ENCODE measurements at places on chromosomes 12 and 14.
A peak's percentile ranks its signal among the peaks of the same experiment; 100 is the strongest.

DNA sequence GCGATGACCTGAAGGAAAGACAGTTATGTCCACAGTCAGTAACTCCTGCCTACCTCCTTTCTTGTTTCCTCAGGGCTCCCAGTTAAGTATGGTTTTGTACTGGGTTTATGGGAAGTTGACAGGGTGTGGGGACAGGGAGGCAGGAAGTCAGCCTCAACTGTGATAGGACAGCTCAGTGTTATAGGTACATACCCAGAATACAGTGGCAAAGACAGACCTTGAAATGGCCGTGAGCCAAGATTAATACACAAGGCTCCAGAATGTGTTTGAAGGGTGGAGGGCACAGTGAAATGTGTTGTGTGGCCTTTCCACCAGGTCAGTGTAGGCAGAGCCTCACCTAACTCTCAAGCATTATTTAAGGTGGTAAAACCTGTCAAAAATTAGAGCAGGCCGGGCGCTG, 4.6 kb upstream of the BIN2 start:
- DNase-seq = no peak

DNA sequence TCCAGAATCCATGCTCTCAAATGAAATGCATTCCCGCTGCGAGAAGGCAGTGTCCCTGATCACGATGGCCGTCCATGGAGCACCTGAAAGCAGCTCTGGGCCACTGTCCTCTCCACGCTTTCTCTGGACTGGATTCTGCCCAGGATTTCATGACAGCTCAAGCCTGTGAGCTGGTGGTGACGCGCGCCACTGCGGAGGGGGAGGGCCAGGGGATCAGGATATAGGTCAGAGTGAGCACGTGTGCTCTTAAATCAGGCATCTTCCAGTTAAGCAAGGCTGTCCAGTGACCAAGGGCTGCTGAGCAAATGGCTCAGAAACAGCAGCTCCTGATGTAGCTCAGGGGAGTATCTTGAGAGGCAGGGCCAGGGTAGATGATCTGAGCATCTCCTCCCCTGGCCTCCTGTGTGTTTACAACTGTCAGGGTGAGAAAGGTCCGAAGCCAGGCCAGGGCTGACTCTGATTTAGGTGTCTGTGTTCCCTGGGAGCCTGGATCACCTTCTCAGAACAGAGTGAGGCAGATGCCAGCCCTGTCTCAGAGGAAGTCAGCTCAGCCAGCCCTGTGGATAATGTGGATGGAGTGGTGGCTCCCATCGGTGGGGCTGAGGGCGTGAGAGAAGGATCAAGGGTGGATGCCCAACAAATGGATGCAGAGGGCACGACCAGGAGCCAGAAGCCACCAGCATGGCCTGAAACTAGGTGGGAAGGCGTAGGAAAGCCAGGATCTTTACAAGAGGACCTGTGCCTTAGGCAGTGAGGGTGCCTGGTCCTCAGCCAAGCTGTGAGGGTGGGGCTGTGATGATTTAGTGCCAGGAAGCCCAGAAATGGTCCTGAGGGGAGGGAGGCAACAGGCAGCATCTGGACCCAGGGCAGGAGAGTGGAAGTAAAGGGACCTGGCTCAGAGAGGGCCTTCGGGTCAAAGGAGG, 55.3 kb downstream of the ELK3 start:
- no peak for DNase-seq

DNA sequence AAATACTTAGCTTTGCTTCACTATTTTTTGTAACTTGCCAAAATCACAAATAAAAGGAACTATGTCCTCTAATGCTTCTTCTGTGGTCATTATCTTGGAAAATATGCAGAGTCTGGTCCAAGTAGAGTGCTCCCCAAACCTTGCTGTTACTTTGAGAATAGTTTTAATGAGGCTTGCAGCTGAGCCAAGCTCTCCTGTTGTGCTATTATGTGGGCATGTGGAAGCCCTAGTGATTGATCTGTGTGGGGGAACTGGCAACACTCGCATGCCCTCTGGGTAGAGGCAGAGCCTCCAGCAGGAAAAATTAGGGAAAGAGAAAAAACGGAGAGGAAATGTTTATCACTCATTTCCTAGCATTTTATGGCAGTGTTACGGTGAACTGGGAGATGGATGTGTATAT, 473.1 kb downstream of the EGLN3 start:
- DNase-seq = no peak

DNA sequence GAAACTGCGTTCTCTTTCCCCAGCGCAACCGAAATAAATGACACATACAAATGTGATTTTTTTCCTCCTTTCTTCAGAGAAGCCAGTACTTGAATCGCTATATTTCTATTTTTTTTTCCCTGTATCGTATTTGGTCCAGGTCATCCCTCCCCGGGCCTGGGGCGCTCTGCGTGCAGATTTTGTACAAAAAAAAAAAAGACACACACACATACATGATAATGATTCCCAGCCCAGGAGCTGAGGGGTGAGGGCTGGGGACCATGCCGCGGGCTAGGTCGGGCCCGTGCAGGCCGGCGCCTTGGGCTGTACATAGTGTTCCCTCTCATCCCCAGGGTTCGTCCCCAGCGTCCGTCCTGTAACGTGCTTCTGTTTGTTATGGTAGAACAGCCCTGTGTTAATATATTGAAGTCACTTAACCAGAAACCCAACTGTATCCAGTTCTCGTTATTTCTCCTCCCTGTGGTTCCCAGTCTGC, 3.0 kb downstream of the HOXC9 start:
- no peak for DNase-seq

GRCh38 chr12:50257236-50258166, 25.8 kb downstream of the LIMA1 start:
- no peak for DNase-seq

DNA sequence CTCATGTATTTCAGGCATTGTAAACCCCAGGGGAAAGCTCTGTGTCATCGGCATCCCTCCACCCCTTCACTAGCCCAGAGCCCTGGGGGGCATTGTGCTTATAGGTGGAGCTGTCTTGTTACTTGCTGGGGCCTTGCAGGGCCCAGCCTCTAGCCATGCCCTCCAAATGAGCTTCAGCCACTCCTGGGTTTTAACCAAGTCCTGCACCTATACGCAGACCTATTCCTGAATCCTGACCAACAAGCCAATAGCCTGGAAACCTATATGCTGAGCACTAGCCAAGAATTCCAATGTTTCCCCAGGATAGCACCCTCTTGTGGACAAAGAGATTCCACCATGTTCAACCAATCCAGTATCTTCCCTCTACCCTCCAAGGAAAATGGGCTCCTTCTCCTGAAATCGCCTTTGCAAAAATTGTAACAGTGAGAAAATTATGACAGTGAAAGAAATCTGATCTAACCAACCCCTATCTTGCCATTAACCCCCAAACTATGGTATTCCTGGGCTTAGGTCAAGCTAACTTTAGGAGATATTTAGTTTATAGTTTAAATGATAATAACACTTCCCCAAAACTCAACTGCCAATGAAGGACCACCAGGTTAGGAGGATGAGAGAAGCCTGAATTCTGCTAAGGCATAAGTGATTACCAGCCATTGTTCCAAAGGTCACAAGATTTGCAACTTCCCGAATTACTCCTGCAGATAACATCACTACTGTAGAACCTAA, 55.5 kb downstream of the TTC7B start:
- no peak for DNase-seq

GRCh38 chr12:115722181-115722580, 555.3 kb downstream of the MED13L start:
- DNase-seq = no peak

- DNase-seq = peak; percentile 60
Observed at GRCh38 chr12:126874427-126875026, 1392.4 kb upstream of the TMEM132C start.

GRCh38 chr12:15543347-15543746, 221.0 kb downstream of the PTPRO start:
- no peak for DNase-seq

DNA sequence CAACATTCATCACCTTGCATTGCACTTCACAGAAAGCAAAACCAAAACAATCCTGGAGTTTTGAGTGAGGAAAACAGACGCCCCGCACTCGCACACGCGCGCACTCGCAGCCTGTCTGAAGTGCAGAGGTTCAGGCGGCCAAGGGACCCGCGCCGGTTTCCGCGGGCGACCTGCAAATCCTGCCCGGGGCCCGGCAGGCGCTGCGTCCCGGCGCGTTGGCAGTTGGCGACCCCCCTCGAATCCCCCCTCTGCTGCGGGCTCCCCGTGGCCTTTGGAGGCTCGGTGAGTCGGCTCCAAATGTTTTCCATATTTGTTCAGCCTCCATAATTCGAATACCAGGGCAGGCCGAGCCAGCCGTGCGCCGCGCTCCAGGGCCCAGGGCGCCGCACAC, at the start of gene SSPN:
Gene SSPN (plus strand): TSS at position 324 of the 391 bp plus-strand sequence. CDS start 100 bp downstream, outside the sequence.
- DNase-seq = no peak

DNA sequence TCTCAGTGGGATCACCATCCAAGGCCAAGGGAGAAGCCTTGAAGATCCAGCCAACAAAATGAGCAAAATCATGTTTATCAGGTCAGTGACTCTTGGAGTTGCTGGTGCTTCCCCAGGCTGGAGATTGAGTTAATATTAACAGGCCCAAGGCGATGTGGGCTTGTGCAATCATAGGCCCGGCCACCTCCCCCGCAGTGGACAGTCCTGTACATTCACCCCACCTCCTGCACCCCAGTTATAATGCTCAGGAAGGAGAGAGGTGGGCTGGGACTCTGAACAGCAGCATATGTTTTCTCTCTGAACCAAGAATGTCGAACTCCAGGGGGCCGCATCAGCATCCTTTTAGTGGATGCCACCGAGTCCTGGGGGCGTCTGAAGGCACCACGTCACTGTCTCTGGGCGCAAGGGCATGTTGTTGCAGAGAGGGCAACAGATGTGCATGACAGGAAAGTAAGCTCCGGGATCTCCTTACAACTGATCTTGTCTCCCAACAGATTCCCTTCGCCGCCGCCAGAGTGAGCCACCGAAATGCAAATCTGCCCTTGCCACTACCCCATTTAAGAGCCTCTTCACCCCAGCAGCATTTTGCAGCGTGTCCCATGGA, 32.2 kb upstream of the SERPINA6 start:
- no peak for DNase-seq

DNA sequence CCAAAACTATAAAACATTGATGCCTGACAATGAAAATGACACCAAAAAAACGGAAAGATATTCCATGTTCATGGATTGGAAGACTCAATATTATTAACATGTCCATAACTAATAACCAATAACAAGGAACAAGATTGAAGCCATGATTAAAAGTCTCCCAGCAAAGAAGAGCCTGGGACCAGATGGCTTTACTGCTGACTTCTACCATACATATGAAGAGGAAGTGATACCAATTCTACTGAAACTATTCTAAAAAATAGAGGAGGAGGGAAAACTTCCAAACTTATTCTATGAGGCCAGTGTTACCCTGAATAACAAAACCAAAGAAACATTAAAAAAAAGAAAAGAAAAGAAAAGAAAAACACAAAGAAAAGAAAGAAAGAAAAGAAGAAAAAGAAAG, 54.6 kb upstream of the ATF7IP start:
- DNase-seq = no peak

DNA sequence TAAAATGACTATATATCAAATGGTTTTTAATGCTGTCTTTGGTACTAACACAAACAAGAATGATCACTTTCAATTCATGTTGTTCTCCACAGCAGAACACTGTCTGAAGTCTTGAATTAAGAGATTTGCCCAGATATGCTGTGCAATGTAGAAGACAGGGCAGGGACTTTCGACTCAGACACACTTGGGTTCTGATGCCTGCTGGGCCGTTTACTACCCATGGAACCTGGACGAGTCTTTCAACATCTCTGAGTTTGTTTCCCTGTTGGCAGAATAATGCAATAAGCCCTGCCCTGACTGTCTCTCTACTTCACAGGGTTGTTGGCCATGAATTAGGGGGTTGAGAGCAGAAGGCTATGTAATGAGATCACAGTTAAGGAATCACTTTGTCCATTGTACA, 162.6 kb upstream of the TMPO start:
- no peak for DNase-seq

DNA sequence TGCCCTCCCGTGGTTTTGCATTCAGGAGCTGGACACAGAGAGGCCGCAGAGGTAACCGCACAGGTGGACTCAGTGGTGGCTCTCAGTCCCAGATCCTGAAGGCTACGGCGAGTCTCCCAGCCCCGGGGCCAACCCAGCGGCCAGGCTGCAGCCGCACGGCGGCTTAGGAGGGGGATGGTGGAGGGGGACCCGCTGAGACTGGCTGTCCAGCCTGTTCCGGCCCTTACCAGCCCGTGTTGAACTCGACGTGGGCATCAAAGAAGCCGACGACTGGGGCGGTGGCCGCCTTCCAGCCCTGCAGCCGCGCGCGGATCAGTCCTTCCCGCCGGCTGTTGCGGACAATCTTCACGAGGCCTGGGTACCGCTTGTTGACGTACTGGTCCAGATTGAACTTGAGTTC, 68.7 kb downstream of the GALNT9 start:
- no peak for DNase-seq

GRCh38 chr14:75547552-75548250, 25.4 kb downstream of the BATF start:
- DNase-seq = no peak

DNA sequence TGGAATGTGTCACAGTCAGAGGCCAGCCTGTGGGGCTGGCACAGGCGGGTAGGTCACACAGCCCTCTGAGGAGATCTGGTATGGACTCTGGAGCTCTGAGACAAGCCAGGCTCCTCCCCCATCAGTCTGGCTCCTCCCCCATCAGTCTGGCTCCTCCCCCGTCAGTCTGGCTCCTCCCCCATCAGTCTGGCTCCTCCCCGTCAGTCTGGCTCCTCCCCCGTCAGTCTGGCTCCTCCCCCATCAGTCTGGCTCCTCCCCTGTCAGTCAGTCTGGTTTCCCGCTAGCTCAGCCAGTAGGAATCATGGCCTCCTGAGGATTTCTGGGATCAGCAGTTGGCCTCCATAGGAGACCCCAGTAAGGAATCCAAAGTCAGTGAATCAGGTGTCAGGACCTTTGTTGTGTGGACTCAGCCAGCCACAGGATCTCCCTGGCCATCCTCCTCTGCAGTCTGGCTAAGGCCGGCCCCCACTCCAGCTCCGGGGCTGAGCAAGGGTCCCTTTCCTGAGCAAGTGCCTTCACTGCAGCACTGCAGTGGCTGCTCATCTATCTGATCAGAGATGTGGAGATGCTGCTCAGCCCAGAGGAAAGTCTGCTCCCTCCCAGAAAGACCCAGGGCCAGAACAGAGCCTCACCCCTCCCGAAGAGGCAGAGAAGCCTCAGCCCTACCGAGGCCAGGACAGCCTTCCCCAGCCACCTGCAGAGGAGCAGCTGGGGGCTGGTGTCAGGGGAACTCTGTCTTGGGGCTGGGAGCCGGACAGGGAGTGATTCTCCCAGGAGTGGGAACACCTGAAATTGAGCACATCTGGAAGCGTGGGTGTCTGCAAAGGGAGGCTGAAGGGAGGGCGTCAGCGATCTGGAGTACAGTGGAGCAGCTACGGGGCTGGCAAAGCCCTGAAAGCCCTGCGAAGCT, 35.7 kb downstream of the IQSEC3 start:
- no peak for DNase-seq
